Activated naive CD4-positive, alpha-beta T cell (primary cell): ENCODE measurements at places on chromosomes 3 and 15.

- no peak for DNase-seq
Observed at GRCh38 chr15:63474810-63475316, 29.5 kb upstream of the USP3 start.

- no peak for DNase-seq
Observed at GRCh38 chr3:193940526-193940925, 195.4 kb upstream of the HES1 start.

DNA sequence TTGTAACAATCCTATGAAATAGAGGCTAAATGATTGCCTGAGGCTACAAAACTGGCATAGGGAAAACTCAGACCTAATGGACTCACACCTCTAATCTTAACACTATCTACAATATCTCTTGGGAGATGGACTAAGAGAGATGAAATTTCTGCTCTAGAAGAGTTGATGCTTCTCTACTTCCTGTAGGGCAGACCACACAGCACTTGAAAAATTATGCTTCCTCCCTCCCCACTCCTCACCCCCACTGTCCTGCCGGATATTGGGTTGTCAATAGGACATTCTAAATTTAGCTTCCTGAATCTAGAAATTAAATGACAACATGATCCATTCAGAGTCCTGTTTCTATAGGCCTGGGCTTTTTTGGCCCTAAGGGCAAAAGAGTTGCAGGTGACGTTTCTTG lies 295.6 kb downstream of the GAP43 start:
- DNase-seq, result no peak

DNA sequence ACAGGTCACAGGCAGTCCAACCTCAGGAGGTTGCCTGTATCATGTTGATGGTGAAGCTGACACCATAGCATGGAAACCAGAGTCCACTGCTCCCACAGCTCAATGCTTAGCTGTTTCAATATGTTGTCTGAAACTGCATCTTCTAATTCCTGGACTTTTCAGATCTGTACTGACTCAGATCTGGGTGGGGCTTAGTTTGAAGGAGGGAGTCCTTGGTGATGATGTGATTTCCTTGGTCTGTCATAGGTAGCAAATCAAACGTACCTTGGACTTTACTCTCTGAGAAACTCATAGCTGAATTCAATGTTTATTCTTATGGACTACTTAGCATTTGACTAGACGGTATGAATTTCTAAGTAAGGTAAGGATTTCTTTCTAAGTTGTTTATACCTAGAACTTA lies at the start of gene HHLA2:
Gene HHLA2 (plus strand): TSS at position 310 of the 400 bp plus-strand sequence. CDS start 55,266 bp downstream, outside the sequence.
- DNase-seq, result no peak

DNA sequence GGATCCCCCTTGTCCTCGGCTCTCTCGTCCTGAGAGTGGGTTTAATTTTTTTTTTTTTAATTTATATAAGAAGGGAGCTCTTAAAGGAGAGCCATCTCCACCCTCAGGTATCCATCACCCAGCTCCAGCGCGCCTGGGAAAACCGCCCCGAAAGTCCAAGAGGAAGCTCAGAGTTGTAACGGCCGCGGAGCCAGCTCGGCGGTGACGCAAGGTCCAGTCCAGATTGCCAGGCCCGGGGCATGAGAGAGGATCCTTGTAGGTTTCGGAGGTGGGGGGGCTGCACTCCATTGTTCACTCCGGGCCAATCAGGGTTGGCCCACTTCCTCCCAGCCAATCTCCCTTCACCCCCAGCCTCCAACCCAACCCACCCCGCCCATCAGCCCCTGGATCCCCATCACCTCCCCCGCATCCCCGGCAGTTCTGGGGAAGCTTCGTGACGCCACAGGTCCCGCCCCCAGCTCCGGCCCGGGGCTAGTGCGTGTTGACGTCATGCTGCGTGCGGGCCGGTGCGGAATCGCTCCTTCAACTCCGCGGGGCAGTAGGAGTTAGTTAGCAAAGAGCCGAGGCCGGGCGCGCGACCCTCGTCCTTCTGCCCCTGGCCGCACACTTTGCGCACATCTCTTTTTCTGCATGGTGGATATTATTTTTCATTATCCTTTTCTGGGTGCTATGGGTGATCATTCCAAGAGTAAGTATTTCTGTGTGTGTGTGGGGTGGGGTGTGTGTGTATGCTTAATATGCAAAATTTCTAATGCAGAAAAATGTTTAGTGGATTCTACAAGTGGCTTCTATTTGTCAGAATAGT lies at the start of gene ISL2:
Gene ISL2 (plus strand): TSS at position 520 of the 805 bp plus-strand sequence. CDS start 111 bp downstream, at position 631.
- no peak for DNase-seq

DNA sequence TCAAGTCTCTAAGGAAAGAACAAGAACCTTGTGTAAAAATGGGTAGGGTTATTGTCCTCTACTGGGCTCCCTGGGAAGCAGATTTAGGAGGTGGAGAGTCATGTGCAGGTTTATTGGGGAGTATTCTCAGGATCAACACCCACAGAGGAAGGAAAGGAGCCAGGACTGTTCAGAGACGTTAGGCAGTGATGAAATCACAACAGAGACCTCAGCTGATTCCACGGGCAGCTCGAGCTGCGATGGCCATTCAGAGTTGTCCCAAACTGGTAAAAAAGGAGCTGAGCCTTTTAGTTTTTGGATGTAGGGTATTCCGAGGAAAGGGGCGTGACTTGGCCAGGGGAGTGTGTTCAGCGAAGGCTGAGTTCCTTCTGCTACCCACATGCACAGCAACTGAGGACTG lies 85.0 kb downstream of the RORA start:
- DNase-seq, result no peak

GRCh38 chr15:93954985-93955571 lies 276.3 kb upstream of the MCTP2 start:
- no peak for DNase-seq

- DNase-seq, result no peak
Observed at GRCh38 chr15:65066001-65066634, 1.7 kb downstream of the RASL12 start.

DNA sequence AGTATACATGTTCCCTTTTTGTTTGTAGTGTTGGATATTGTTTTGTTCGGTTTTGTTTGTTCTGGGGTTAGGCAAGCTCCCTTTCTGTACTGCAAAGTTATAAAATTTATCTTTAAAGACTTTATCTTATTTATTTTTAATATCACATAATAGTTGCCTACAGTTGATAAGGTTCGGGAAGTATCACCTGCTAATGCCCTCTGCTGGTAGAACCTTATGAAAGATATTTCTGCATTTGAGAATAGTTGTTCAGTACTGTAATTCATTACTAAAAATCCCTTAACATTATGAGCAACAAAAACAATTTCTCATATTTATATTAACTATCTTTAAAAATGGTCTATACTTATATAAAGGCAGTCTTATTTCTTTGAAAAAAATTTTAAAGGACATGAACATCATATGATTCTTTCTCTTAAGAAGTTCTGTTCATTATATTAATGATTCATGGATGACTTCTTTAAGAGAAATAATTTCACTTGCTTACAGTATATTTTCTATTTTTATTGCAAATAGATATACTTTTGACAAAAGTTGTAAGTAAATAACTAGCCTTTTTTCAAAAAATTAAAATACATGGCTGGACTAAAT lies 1126.8 kb downstream of the SI start:
- DNase-seq, result no peak

GRCh38 chr15:98896002-98896721 lies 111.4 kb downstream of the PGPEP1L start:
- no peak for DNase-seq

- no peak for DNase-seq
Observed at GRCh38 chr15:79376383-79376782, 55.8 kb upstream of the MINAR1 start.

DNA sequence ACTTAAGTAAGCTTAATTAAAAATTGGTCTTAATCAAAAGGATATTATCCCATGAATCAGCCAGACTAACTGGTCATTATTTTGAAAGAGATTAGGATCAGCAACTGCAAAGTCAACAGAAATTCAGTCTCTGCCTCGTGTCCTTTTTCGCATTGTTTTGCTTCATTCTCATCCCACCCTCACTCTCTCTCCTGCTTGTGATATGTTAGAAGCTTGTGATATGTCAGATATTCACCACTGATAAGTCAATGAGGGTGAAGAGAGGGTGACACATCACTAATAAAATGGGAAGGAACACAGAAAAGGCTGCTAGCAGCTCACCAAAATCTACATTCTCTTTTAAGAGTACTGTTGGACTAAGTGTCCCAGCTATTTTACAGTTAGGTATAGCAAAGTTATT lies 146.1 kb downstream of the SUCNR1 start:
- DNase-seq, result no peak

DNA sequence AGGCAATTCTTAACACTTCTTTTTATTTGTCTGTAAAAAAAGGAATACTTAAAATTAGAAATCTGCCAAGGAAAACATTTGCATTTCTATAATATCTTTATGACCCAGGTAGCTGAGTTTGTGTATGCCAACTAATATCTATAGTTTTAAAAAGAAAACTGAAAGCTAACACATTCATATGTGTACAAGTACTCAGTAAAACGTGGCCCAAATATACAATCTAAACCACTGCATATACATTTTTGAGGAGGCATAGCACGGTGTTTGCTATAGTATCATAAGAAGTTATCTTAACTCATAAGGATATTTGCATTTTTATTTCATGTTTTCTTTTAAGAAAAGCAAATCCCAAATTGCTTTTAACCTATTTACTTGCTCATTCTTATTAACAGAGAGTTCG lies 172.7 kb downstream of the ZBTB20 start:
- no peak for DNase-seq
